Cardiac muscle cell (in vitro differentiated cells and primary cell): ENCODE measurements at places on chromosomes 2 and 18. TPM values are rescaled to one million over a fixed set of nuclear protein-coding genes. Genes with fewer than 3 reads are reported as not detected.

ATIC gene
- polyA plus RNA-seq, result 83.7 and 120 TPM in 2 replicates

GRCh38 chr2:215749092-215749957 lies 264.0 kb downstream of the MREG start:
- no peaks in the 10 kb centered on the region for H3K27me3 ChIP-seq
- H3K4me3 ChIP-seq, result no peak overlapping the region
- no peaks in the 10 kb centered on the region for H3K36me3 ChIP-seq
- no peak for DNase-seq
- H3K27ac ChIP-seq, result no peak overlapping the region

- peak overlapping the region; percentile 68 for H3K27ac ChIP-seq
- H3K4me1 ChIP-seq, result peaks cover 44% of the 10 kb centered on the region
- no peaks in the 10 kb centered on the region for H3K27me3 ChIP-seq
- H3K36me3 ChIP-seq, result no peaks in the 10 kb centered on the region
Observed at GRCh38 chr2:111032721-111033429, 87.8 kb upstream of the BCL2L11 start.

- no peaks in the 10 kb centered on the region for H3K27me3 ChIP-seq
- H3K27ac ChIP-seq, result no peak overlapping the region
- H3K36me3 ChIP-seq, result no peaks in the 10 kb centered on the region
- peak; percentile 67 for DNase-seq
- no peaks in the 10 kb centered on the region for H3K4me1 ChIP-seq
Observed at GRCh38 chr18:10006311-10006893, 92.6 kb downstream of the VAPA start.

DNA sequence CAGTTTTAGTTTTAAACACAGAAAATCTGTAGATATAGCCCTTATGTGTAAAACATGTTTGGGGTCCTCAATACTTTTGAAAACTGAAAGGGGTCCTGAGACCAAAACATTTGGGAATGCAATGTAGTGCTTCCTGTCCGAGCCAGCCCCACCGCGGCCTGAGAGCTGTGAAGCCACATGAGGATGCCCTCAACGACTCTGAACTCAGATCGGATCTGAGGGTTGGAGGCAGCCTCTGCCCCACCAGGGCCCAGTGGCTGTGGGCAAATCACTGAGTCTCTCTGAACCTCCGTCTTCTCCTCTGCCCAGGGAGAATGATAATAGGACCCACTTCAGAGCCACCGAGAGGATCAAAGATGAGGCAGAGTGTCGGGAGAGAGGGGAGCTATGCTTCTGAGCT lies 33.4 kb upstream of the HPCAL1 start:
- no peak overlapping the region for H3K4me3 ChIP-seq
- no peaks in the 10 kb centered on the region for H3K36me3 ChIP-seq
- DNase-seq, result no peak
- no peak overlapping the region for H3K27ac ChIP-seq
- no peaks in the 10 kb centered on the region for H3K27me3 ChIP-seq

ASPRV1 gene
- polyA plus RNA-seq, result 1.6 and 4.2 TPM in 2 replicates

- H3K4me3 ChIP-seq, result no peak overlapping the region
- H3K27me3 ChIP-seq, result no peaks in the 10 kb centered on the region
- H3K27ac ChIP-seq, result no peak overlapping the region
- H3K4me1 ChIP-seq, result peaks cover 5% of the 10 kb centered on the region
- no peaks in the 10 kb centered on the region for H3K36me3 ChIP-seq
Observed at GRCh38 chr2:79041032-79041448, 15.5 kb downstream of the REG3G start.

DNA sequence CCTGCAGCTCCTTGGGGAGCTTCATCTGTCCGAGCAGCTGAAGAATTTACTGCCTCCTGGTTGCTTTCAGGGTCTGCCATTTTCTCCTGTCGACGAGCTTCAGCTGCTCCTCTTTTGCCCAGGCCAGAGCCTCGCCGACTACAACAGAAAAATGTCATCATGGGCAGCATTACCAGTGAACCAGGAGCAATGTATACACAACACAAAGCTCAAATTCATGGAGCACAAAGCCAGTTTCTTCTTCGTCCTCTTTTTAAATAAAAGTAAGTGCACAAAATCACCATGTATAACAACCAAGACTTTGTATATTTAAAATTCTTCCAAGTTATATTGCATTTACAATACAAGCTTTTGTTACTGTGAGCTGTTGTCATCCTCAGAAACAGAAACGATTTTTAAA lies 85.0 kb downstream of the TRIP12 start:
- H3K4me3 ChIP-seq, result no peak overlapping the region
- H3K27me3 ChIP-seq, result no peaks in the 10 kb centered on the region
- peaks cover 6% of the 10 kb centered on the region for H3K4me1 ChIP-seq
- peaks cover 17% of the 10 kb centered on the region for H3K36me3 ChIP-seq
- DNase-seq, result no peak

DNA sequence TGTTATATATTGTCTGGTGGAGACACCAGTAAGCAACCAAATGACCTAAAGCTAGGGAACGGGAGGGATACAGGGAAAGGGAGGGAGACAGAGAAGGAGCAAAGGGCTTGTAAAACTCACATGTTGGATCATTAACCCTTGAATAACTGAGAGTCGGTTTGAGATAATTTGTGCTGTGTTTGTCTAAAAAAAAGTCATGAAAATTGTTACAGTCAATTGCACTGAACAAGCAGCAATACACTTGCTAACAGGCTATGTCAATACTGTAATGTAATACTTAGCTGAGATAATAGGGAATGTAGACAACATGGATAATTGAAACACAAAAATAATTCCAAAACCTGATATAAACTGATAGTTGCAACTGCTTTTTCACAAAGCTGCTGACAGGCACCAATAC lies 71.3 kb upstream of the ZNF521 start:
- H3K27ac ChIP-seq, result no peak overlapping the region
- DNase-seq, result no peak
- H3K36me3 ChIP-seq, result no peaks in the 10 kb centered on the region
- no peak overlapping the region for H3K4me3 ChIP-seq

DNA sequence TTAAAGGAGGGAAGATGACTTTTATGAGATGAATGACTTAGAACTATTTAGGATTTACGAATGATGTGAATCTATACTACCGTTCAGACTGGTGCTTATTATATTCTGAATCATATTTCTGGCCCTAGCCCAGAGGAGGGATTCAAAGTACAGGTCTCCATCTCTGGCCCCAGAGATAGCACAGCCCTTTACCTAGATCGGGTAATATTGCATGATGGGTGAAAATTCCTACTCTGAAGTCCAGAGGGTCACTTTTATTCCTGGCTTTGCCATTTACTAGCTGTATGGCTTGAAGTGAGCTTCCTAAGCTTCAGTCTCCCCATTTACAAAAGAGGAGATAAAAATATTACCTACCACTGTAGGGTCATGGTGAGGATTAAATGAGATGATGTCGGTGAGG lies 135.8 kb upstream of the OSR1 start:
- DNase-seq, result no peak
- no peaks in the 10 kb centered on the region for H3K27me3 ChIP-seq
- no peak overlapping the region for H3K27ac ChIP-seq
- no peaks in the 10 kb centered on the region for H3K36me3 ChIP-seq

DNA sequence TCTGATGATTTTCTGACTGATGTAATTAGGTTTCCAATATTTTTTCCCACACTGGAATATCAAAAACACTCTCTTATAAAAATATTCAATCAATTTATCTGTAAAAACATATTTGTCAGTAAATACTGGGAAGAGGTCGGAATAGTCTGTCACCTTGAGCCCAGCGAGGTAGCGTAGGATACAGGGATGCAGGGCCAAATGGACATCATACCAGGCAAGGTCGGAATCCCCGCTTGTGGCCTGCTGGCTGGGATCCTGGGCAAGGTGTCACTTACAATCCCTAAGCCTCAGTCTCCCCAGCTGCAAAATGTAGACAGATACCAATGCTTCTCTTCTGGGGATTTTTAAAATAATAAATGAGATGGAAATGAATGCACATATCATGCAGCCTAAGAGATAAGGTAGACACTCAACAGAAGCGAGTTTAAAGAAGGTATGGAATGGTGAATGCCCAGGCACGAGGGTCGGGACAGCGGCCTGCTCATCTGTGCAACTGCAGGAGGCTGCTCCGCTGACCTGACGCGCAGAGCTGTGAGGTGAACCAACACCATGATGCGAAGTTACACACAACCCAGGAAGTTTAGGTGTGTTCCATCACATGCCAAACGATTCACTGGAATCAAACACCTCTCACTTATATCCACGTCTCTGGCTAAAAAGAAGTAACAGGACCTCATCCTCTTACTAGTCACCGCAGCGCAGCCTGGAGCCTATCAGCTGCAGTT lies 98.2 kb downstream of the EIPR1 start:
- peaks cover 9% of the 10 kb centered on the region for H3K4me1 ChIP-seq
- DNase-seq, result no peak
- H3K27ac ChIP-seq, result no peak overlapping the region
- no peaks in the 10 kb centered on the region for H3K27me3 ChIP-seq

DNA sequence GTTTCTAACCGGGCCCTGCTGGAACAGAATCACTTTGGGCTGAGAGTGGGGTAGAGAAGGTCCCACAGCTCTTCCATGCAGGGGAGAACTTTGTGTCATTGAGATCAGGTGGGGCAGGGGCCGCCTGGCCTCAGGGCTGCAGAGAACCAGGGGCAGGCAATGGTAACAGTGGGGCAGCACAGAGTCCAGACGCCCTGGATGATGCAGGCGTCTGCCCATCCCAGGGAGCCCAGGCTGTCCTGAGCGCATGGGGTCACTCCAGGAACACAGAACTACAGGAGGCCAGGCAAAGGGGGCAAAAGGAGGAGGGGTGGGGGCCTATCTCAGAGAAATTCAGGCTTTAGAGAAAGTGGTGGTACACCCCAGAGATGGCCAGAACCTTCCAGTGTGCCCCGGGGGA lies 121.3 kb downstream of the NDUFA10 start:
- no peak for DNase-seq
- no peaks in the 10 kb centered on the region for H3K27me3 ChIP-seq
- H3K4me3 ChIP-seq, result no peak overlapping the region
- no peaks in the 10 kb centered on the region for H3K36me3 ChIP-seq

GRCh38 chr18:25289001-25289631 lies 62.9 kb downstream of the ZNF521 start:
- H3K36me3 ChIP-seq, result no peaks in the 10 kb centered on the region
- no peaks in the 10 kb centered on the region for H3K27me3 ChIP-seq
- no peak overlapping the region for H3K27ac ChIP-seq
- DNase-seq, result no peak
- no peak overlapping the region for H3K4me3 ChIP-seq

GRCh38 chr2:147925886-147926285 lies 81.1 kb downstream of the ACVR2A start:
- H3K27me3 ChIP-seq, result no peaks in the 10 kb centered on the region
- H3K4me1 ChIP-seq, result no peaks in the 10 kb centered on the region
- no peak overlapping the region for H3K27ac ChIP-seq
- peak; percentile 76 for DNase-seq
- peaks cover 11% of the 10 kb centered on the region for H3K36me3 ChIP-seq
- no peak overlapping the region for H3K4me3 ChIP-seq

GRCh38 chr18:27447451-27447881 lies 262.4 kb upstream of the CHST9 start:
- H3K36me3 ChIP-seq, result no peaks in the 10 kb centered on the region
- H3K27me3 ChIP-seq, result no peaks in the 10 kb centered on the region
- no peaks in the 10 kb centered on the region for H3K4me1 ChIP-seq
- H3K27ac ChIP-seq, result no peak overlapping the region

CTDSP1 gene
- 22.6 and 35.5 TPM in 2 replicates for polyA plus RNA-seq

GRCh38 chr2:240343548-240343947 lies 91.9 kb upstream of the GPC1 start:
- H3K4me1 ChIP-seq, result no peaks in the 10 kb centered on the region
- H3K27ac ChIP-seq, result no peak overlapping the region
- no peaks in the 10 kb centered on the region for H3K27me3 ChIP-seq
- no peak overlapping the region for H3K4me3 ChIP-seq
- peak; percentile 21 for DNase-seq

DNA sequence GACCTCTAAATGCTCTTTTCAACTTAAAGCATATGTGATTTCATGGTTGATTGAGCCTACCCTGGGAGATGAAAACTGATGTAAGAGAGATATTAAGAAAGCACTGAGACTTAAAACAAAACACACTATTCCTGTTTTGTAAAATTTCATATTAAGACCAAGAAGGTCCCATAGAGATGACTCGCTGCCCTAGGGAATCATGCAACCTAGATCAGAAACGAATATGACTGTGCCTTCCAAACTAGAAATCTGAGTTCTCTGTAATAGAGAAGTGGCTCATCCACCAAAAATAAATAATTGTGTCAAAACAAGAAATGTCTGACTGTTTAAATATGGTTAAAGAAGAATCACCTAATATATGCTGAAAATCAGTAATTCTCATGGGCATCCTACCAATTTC lies 776.8 kb upstream of the SOX11 start:
- H3K4me1 ChIP-seq, result no peaks in the 10 kb centered on the region
- H3K27ac ChIP-seq, result no peak overlapping the region
- DNase-seq, result no peak
- no peaks in the 10 kb centered on the region for H3K27me3 ChIP-seq

OST4 gene
- polyA plus RNA-seq, result 768 and 779 TPM in 2 replicates

NTSR2 gene
- polyA plus RNA-seq, result not detected in 2 replicates

RAB6C gene
- polyA plus RNA-seq, result 0.07 TPM in 1 of 2 replicates, not detected in the other

GPR155 gene
- polyA plus RNA-seq, result 7.9 and 8.5 TPM in 2 replicates

GRCh38 chr18:25798046-25798445 lies 292.4 kb downstream of the SS18 start:
- no peaks in the 10 kb centered on the region for H3K27me3 ChIP-seq
- no peaks in the 10 kb centered on the region for H3K36me3 ChIP-seq
- H3K27ac ChIP-seq, result no peak overlapping the region
- DNase-seq, result no peak
- no peak overlapping the region for H3K4me3 ChIP-seq

DNA sequence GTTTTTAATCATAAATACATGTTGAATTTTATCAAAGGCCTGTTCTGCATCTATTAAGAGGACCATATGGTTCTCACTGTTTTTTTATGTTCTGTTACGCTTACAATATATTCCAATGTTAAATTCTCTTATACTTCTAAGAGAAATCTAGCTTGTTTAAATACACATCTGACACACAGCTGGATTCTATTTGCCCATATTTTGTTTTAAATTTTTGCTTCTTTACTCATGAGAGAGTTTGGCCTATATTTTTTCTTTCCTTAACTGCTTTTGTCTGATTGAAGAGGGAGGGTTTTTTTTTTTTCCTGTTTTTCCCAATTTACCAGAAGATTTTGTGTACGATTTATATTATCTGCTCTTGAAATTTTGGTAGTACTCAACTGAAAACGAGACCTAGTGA lies 34.9 kb downstream of the RNF144A start:
- H3K4me3 ChIP-seq, result no peak overlapping the region
- H3K4me1 ChIP-seq, result peaks cover 20% of the 10 kb centered on the region
- H3K27ac ChIP-seq, result no peak overlapping the region
- no peaks in the 10 kb centered on the region for H3K27me3 ChIP-seq
- no peaks in the 10 kb centered on the region for H3K36me3 ChIP-seq
- DNase-seq, result no peak

GRCh38 chr2:237798236-237799059 lies at the start of gene RBM44:
Gene RBM44 (plus strand): TSS chr2:237798779. CDS start chr2:237813610, 14,831 bp downstream.
- H3K27ac ChIP-seq, result no peak within 1 kb of the TSS
